ENCODE measurements at places on chromosomes 5 and 9.

DNA sequence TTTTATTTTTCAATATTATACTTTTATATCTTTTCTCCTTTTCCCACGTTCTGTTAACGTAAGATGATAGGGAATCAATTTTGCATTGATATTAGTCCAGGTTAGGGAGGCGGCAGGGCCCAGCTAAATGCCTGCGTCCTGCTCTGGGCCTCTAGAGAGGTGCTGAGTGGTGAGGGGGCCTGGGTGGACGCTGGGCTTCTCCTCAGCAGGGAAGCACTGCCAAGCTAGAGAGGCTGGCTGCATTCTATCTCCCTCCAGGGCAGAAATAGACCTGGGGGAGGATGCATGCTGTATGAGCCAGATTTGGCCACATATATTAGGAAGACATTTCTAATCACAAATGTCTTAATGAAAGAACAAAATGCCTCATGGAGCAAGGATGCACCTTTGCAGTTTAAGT lies 43.6 kb upstream of the NKX2-5 start:
- no peak for DNase-seq

DNA sequence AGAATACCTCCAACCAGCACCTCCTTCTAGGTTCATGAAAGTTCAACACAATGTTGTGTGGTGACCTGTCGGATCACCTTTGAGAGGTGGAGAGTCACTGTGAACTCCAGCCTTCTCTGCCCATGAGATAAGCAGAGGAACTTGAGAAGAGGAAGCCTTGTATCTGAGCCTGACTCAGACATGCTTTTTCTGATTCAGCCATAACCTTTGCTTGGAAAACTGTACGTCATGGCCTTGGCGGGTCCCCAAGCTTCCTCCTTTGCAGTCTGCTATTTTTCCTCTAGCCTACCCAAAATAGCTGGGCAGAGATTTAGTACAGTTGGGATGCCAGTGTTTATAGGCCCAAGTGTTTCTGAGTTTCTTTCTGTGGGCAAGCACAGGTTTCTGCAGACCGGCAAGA lies 274.7 kb downstream of the CETN3 start:
- DNase-seq = no peak

GRCh38 chr9:21984101-21984500 lies 10.1 kb downstream of the CDKN2A start:
- no peak for DNase-seq

DNA sequence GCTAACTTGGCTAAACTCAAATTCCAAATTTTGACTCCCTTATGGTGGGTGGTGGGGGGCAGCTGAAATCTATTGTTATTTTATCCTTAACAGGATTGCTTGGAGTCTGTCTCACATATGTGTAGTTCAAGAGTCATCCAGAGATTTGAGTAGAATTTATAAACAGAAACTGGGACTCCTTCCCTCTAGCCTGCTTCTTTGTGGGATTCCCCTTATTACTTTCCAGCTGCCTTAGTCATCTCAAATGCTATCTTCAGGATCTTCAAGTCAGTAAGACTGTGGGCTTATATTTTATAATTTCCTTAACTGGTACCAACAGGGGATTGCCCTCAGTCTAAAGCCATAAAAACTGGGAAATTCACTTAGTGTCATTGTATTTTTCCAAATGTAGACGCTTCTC lies 55.5 kb downstream of the NNT start:
- no peak for DNase-seq

DNA sequence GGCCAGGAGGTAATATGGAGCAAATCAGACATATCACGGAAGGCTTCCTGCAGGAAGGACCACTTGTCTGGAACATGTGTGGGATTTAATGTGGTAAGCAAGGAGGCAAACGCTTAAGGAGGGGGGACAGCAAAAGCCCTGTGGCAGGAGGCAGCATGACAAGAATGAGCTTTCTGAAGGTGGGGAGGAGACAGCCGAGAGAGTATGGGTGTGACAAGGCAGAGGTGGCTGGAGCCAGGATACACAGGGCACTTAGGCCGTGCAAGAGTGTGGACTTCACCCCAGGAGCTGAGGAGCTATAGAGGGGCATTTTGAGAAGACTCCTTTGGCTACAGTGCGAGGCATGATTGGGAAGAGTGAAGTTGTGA lies 14.4 kb upstream of the S1PR3 start:
- no peak for DNase-seq

DNA sequence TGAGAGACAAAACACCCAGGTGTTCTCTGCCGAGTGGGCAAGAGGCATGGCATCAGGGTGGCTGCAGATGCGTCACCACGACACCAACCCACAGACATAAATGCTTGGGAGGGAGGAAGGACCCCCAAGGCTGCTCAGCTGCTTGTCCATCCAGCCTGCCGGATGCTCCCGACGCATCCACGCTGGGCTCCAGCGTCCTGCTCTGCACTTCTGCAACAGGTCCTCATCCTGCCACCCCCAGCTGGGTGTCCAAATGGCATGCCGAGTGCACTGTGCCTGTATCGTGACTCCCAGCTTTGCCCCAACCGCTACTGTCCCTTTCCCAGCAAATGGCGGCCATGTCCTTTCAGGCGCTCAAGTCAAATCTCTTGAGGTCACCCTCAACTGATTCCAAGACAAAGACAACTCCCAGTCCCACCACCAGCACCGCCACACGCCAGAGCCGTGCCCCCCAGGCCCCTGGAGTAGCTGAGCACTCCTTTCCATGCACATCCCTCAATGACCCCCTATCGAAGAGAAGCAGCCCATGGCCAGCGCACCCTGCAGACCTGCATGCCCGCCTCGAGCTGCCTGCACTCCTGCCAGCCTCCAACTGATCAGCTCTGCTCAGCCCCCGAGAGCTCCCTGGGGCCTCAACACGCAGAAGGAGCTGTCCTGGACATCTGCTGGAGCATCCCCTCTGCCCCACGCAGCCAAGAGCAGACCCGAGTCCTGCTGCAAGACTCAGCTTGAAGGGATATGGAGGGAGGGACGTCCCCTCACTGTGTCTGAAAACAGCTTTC lies 116.7 kb downstream of the ROR2 start:
- DNase-seq = no peak

- DNase-seq = no peak
Observed at GRCh38 chr9:97524424-97524823, 23.0 kb downstream of the TMOD1 start.

- DNase-seq = peak; percentile 68
Observed at GRCh38 chr5:151078490-151079262, 2.2 kb downstream of the TNIP1 start.

DNA sequence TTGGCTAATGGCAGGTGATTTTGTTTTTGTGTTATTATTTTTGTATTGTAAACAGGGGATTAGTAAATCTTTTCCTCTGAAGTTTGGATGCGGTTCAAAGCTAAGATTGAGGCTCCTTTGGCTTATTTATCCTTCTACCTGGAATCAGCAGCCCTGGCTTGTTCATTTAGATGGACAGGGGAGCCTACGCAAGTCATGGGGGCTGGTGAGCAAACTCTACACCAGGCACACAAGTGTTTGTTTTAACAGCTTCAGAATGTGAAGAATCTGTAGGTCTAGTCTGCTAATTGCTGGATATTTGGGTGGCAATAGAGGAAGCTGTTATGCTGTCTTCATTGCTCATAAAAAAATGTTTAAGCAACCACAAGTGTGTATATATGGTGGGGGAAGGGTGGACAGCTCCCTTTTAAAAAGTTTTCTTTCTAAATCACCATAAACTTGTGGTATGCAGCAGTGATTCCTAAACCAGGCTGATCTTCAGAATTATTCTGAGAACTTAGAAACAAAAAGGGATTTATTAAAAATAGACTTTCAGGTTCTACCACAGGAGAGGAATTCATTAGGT lies 20.7 kb downstream of the ZNF462 start:
- DNase-seq = no peak
